ENCODE measurements at places on chromosomes 11 and 22. TPM values are rescaled to one million over a fixed set of nuclear protein-coding genes. Genes with fewer than 3 reads are reported as not detected.

GRCh38 chr11:64796757-64797541 lies 6.1 kb downstream of the MAP4K2 start:
- no peak overlapping the region for H3K4me3 ChIP-seq
- DNase-seq: no peak
- no peaks in the 10 kb centered on the region for H3K27me3 ChIP-seq
- H3K27ac ChIP-seq: no peak overlapping the region

- H3K36me3 ChIP-seq: no peaks in the 10 kb centered on the region
- H3K4me3 ChIP-seq: no peak overlapping the region
- no peaks in the 10 kb centered on the region for H3K27me3 ChIP-seq
- H3K4me1 ChIP-seq: peaks cover 3% of the 10 kb centered on the region
- no peak for DNase-seq
- peak overlapping the region; percentile 38 for H3K27ac ChIP-seq
Measured at GRCh38 chr11:14079011-14079410, 116.5 kb downstream of the SPON1 start.

DNA sequence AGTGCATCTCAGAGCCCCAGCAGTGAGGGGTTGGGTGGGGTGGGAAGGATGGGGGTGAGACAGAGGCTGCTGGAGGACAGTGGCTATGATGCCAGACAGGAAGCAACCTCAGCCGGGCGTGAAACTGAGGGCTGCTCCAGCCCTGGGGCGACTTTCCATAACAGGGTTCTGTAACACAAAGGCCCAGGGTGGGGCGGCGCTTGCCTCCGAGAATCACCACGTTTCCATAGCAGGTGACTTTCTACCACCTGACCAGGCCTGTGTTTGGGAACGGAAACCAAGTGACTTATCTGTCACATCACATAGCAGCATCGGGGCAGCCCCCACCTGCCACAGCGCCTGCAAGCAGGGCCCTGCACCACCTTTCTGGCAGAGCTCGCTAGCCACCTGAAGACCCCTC lies 85.8 kb downstream of the TRMU start:
- no peak overlapping the region for H3K27ac ChIP-seq
- no peak overlapping the region for H3K4me3 ChIP-seq
- H3K27me3 ChIP-seq: peaks cover 7% of the 10 kb centered on the region
- no peak for DNase-seq
- no peaks in the 10 kb centered on the region for H3K36me3 ChIP-seq
- no peaks in the 10 kb centered on the region for H3K4me1 ChIP-seq

- no peak for DNase-seq
- peak overlapping the region; percentile 2 for H3K27ac ChIP-seq
- no peak overlapping the region for H3K4me3 ChIP-seq
- peaks cover 65% of the 10 kb centered on the region for H3K4me1 ChIP-seq
- peaks cover 3% of the 10 kb centered on the region for H3K36me3 ChIP-seq
Measured at GRCh38 chr11:65428578-65429067, 6.0 kb downstream of the NEAT1 start.

GRCh38 chr11:6298605-6299004 lies 21.7 kb downstream of the CAVIN3 start:
- no peaks in the 10 kb centered on the region for H3K36me3 ChIP-seq
- no peak overlapping the region for H3K4me3 ChIP-seq
- no peaks in the 10 kb centered on the region for H3K4me1 ChIP-seq
- no peaks in the 10 kb centered on the region for H3K27me3 ChIP-seq

DNA sequence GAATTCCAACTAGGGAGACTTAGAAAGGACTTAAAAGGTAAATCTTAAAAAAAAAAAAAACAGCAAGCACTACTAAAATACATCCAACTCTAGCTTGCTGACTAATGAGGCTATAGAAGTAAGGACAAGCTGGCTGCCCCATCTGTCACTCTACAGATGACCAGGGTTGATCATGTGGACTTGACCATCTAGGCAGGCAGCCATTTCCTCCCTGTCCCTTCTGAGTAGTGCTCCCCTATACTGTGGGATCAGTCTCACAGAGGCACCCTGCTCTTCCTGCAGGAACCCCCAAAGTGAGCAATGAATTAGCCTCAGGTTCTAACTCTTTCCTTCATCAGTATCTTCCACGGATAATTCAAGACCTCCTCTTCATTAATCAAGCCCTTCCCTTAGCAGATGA lies 12.3 kb downstream of the SLC1A2 start:
- DNase-seq: no peak
- H3K27me3 ChIP-seq: no peaks in the 10 kb centered on the region
- no peak overlapping the region for H3K27ac ChIP-seq
- no peak overlapping the region for H3K4me3 ChIP-seq

- no peaks in the 10 kb centered on the region for H3K27me3 ChIP-seq
- no peaks in the 10 kb centered on the region for H3K4me1 ChIP-seq
- no peak overlapping the region for H3K4me3 ChIP-seq
- no peak overlapping the region for H3K27ac ChIP-seq
- no peaks in the 10 kb centered on the region for H3K36me3 ChIP-seq
Measured at GRCh38 chr11:87803748-87804147, 371.5 kb downstream of the RAB38 start.

DNA sequence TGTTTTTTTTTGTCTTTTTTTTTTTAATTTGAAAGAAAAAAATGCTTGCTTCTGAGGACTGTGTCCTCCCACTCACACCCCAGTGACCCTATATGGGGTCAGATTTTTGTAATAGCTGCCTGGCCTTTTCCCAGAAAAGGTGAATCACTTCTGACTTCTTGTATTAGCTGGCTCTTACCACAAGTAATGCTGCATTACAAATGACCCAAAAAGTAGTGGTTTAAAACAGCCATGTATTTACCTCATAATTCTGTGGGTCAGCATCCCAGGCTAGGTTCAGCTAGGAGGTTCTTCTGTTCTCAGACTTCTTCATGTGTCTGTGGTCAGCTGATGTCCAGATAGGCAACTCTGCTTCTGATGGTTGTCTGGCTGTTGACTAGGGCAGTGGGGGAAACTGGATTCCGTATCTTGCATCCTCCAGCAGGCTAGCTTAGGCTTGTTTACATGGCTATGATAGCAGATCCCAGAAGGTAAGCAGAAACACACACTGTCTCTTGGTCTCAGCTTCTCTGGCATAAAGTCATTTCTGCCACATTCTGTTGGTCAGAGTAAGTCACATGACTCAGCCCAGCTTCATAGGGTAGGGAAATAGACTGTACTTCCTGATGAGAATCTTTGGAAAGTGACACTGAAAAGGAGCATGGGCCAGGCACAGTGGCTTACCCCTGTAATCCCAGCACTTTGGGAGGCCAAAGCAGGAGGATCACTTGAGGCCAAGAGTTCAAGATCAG lies 19.5 kb downstream of the LHFPL7 start:
- H3K4me3 ChIP-seq: no peak overlapping the region
- H3K4me1 ChIP-seq: no peaks in the 10 kb centered on the region
- H3K27me3 ChIP-seq: no peaks in the 10 kb centered on the region
- H3K36me3 ChIP-seq: no peaks in the 10 kb centered on the region

GRCh38 chr11:111098091-111098490 lies 147.4 kb upstream of the POU2AF2 start:
- no peak overlapping the region for H3K4me3 ChIP-seq
- no peak for DNase-seq
- no peaks in the 10 kb centered on the region for H3K27me3 ChIP-seq
- H3K36me3 ChIP-seq: no peaks in the 10 kb centered on the region

DNA sequence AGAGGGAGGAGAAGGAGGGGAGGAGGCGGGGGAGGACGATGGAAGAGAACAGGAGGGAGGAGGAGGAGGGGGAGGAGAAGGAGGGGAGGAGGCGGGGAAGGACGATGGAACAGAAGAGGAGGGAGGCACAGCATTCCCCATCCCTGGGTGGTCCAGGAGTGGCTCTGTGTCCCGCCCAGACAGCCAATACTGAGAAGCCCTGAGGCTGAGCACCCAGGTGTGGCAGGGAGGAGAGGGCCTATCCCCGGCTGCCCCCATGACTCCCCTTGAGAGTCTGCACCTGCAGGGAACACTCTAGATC lies 717 bp downstream of the MRGPRE start:
- H3K4me1 ChIP-seq: no peaks in the 10 kb centered on the region
- peaks cover 30% of the 10 kb centered on the region for H3K27me3 ChIP-seq

- no peaks in the 10 kb centered on the region for H3K36me3 ChIP-seq
- no peak for DNase-seq
- H3K4me3 ChIP-seq: no peak overlapping the region
- no peaks in the 10 kb centered on the region for H3K4me1 ChIP-seq
Measured at GRCh38 chr22:43582394-43582793, 170.6 kb downstream of the MPPED1 start.

DNA sequence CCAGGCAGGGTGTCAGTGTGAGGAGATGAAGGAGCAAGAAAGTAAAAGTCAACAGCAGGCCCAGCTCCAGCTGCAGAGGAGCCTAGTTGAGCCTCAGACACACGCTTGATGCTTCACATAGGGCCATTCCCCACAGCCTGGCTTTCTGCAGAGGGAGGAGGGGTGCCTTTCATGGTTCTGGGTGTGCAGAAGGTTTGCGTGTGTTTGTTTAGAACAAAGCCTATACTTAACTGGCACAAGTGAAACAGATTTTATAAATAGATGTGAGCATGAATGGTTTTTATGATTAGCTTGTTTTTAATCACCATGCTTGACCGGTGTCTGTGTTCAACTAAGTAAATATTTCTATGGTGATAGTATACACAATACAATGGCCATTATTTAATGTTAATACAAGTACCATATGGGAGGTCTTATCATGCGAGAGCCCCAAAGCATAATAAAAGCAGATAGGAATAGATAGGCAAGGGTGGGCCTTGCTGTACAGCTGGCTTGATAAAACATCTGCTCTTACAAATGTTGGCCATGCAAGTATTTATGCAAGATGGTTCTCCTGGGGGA lies 290.2 kb downstream of the ETS1 start:
- H3K4me1 ChIP-seq: peaks cover 86% of the 10 kb centered on the region
- peak overlapping the region; percentile 98 for H3K27ac ChIP-seq
- DNase-seq: peak; percentile 94

DNA sequence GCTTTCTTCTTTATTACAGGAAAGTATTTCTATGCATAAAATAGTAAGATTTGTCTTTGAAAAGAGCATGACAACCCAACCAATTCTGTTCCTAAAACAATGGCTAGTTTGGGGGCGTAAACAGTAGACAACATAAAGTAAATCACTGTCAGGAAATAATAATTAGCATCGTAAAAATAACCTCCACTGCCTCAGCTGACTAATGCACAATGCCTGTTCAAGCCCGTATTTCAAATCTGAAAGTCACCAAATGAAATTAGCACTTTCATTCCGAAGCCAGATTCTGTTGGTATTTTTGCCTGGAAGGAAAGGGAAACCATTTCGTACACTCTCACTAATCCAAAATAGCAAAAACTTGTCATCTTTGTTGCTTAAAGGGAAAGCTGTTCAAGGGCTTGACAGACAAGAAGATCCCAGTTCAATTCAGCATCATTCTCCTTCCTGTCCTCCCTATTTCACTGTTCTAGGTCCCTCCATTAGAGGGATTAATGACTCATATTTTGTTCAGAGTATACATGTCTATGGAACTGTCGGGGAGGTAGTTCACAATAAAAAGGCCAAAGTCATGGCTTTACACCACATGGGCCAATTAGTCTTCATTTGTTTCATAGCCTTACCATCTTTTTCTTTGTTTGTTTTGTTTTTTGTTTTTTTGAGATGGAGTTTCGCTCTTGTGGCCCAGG lies 154.7 kb downstream of the CADM1 start:
- no peak for DNase-seq
- no peaks in the 10 kb centered on the region for H3K36me3 ChIP-seq
- no peaks in the 10 kb centered on the region for H3K4me1 ChIP-seq
- H3K4me3 ChIP-seq: no peak overlapping the region

GRCh38 chr11:69245491-69246345 lies 48.2 kb upstream of the MYEOV start:
- no peak overlapping the region for H3K4me3 ChIP-seq
- H3K27ac ChIP-seq: no peak overlapping the region
- H3K4me1 ChIP-seq: peaks cover 2% of the 10 kb centered on the region
- H3K27me3 ChIP-seq: no peaks in the 10 kb centered on the region

DNA sequence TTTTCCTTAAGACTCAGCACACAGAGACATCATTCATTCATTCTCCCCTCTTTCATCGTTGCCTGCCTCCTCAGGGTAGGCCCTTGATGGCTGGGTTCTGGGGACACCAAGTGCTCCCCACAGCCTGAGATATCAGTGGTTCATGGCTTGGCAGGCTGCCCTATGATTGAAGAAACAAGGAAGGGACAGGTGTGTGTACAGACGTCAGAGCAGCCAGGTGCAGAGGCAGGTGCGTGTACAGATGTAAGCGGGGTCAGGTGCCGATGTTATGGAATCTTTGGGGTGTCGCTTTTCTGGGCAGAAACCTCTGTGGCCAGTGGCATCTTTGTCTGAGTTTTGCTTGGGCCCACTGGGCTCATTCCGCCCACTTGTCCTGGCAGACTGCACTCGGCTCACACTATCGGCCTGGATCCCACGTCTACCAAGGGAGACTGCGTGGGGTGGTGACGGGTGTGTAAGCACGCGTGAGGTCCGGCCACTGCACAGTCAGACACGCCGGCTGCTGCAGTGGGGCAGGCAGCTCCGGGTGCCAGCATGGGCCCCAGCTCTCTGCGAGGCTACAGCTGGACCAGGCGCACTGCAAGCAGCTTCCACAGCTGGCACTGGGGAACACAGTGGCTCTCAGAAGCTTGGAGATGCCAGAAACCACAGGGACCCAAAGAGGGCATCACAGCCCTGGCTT lies 20.9 kb upstream of the KIAA0930 start:
- H3K4me1 ChIP-seq: peaks cover 9% of the 10 kb centered on the region
- peaks cover 3% of the 10 kb centered on the region for H3K27me3 ChIP-seq
- no peak for DNase-seq
- no peak overlapping the region for H3K27ac ChIP-seq
- H3K36me3 ChIP-seq: no peaks in the 10 kb centered on the region

DNA sequence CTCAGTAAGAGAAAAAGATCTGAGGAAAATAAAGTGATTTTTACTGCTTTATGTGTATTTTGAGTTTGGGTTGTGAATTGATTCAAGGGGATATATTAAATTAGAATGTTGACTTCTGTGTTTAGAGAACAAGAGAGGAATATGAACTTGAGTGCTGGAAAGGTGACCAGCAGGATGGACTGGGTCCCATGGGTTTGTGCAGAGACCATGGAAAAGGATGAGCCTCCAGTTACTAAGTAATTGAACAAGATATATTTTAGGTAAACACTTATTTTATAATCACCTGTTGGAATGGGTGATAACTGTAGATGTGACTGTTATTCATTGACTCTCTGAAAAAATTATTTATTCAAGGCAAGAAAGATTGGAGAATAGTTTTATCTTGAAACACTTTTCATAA lies 82.0 kb upstream of the TOP3B start:
- no peaks in the 10 kb centered on the region for H3K4me1 ChIP-seq
- no peaks in the 10 kb centered on the region for H3K27me3 ChIP-seq
- no peak overlapping the region for H3K4me3 ChIP-seq
- DNase-seq: no peak
- no peaks in the 10 kb centered on the region for H3K36me3 ChIP-seq

The NCAPD3 gene
- polyA plus RNA-seq: 7.2 TPM

The PLAAT2 gene
- polyA plus RNA-seq: 1.8 TPM

The FGF3 gene
- polyA plus RNA-seq: 0.09 TPM

The LMF2 gene
- polyA plus RNA-seq: 90.2 TPM

The HIRA gene
- 15.9 TPM for polyA plus RNA-seq
